Pulmonary artery endothelial cell (primary cell): ENCODE measurements at places on chromosomes 7 and 10. TPM values are rescaled to one million over a fixed set of nuclear protein-coding genes. Genes with fewer than 3 reads are reported as not detected.

DNA sequence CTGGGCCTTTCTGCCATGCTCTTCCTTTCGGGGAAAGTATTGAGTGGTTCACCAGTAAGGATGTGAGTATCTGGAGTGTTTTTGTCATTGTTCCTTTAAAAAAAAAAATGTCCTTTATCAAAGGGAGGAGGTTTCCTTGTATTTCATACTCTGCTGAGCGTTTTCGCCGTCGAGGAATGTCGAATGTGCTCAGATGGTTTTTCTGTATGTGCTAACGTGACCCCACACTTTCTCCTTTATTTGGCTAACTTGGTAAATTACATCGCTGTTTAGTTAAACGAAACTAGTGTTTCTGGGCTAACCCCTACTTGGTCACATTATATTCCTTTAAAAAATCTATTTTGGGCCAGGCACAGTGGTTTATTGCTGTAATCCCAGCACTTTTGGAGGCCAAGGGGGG lies 45.9 kb downstream of the INPP5A start:
- DNase-seq, result no peak

Gene GPR146
- 17.4 and 29.8 TPM in 2 replicates for total RNA-seq

DNA sequence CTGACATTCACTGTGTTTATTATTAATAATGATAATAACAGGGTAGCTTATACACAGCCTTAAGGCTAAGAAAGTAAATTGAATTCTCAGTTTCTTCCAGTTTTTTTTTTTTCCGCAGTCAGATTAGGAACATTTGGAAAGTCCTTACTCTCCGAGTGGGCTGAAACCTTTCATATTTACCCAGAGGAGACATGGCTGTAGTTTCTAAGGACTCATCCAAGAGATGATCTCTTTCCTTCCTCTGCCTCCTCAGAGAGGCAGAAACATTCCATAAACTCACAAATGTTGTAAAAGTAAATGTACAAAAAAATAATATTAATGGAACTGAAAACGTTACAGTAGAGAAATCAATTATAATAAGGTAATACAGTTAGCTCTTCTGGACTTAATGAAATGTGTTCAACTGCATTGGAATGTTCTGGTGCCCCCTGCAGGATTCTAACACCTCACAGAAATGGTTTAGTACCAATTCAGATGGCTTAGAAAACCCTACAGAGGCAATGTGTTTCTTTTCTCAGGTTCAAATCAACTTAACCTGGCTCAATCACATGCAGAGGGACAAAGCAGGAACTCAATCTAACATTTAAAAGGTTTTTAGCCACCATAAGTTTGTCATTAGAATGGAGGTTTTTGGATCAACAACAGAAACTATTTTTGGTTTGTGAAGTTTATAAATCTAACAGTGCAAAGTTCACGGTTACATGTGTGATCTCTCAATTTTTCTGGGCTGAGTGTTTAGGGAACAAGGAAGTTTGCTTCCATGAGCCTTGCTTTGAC lies 71.7 kb downstream of the ICA1 start:
- peak; percentile 11 for DNase-seq

- no peak for DNase-seq
Observed at GRCh38 chr10:43090664-43091063, 13.8 kb downstream of the RET start.

DNA sequence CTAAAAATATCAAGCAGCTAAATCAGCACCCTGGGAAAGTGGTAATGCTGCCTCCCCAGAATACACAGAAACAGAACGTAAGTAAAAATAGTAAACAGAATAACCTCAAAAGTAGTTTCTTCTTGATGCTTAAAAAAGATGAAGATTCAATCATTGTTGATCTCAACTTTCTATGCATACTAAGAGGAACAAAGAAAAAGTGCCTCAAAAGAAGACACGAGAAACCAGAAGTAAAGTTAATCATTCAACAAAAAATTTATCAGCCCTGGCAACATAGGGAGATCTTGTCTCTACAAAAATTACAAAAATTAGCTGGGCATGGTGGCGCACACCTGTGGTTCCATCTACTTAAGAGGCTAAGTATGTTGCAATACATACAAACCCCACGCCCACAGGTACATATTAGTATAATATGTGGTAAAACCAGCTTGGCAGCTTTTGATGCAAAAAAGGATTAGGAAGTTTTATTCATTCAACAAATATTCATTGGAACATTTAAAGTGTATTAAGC lies 153.7 kb downstream of the NRBF2 start:
- no peak for DNase-seq
